ENCODE measurements at places on chromosomes 3 and 15.

DNA sequence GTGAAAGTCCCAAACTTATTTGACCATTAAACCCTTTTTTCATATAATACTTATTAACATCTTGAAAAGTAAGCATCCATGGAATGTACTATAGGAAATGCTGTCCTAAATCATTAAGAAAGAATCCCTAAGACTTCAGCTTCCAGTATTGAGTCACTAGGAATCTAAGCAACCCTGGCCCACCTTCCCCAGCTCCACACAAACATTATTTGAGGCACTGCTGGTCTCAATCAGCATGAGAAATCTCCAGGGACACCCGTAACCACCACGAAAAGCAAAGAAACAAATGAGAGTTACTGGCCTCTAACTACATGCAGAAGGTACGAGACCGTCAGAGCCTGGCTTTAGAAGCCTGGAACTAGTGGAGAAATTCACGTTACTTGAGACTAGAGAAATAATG is 68.2 kb downstream of the POLQ start:
- DNase-seq = peak; percentile 65

GRCh38 chr3:127059072-127059471 is 76.2 kb downstream of the PLXNA1 start:
- no peak for DNase-seq

- no peak for DNase-seq
These were observed 12.6 kb downstream of the RASGRP1 start for GRCh38 chr15:38551720-38552648.

DNA sequence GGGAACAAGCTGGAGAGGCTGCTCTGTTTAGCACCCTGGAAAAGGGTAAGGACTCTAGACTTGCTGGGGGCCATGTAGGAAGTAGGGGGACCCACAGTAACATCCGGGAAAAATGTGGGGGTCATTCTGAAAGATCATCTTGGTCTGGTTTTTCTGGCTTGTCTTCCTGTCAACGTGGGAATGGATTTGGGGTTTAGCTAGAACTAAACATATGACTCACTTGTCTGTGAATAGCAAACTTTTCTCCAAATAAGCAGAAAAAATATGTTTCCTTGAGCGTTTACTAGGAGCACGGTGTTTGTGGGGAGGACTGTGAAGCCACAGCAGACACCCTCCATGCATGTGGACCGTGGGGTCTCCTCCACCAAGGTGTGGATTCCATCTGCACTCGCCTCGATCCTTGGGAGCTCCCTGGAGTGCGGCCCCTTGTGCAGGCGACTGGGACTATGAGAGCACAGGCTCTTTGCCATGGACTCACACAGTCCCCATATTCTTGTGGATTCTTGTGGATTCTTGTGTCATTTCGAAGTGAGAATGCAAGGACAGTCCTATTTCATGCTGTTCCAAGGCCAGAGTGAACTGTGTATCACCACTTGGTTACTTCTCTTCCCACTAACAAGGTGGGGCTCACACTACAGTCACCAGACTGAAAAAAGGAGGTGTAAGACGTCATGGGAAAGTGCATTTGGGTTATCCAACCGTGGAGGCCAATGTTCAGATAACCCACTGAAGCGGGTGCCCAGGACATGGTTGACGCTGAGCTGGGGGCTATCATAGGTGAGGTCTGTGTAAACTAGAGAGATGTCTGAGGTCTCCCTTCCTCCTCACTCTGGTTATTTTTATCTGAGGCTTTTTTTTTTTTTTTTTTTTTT is 25.5 kb downstream of the PGPEP1L start:
- no peak for DNase-seq

GRCh38 chr3:152048831-152049230 is 175.4 kb downstream of the SUCNR1 start:
- DNase-seq = no peak

- DNase-seq = no peak
These were observed 7.8 kb downstream of the ATP6V1A start for GRCh38 chr3:113754494-113755159.

DNA sequence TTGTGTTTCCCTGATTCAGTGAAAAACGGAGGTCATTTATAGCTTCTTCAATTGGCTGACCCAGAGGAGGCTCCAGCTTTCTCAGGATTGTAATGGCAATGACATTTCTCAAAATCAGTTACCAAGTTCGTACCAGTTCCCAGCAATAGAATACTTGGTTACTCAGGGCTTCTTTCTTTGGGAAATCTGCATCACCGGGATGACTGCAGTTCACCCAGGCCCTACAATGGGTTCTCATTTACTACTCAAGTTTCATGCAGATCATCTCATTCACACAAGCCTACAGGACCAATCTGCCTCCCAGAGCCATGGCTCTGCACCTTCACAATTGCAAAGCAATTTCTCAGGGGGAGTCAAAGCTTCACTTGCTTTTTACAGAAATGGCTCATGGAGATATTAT is 109.6 kb downstream of the FHIT start:
- DNase-seq = no peak

GRCh38 chr3:149464542-149465328 is 9.8 kb upstream of the TM4SF4 start:
- no peak for DNase-seq

GRCh38 chr15:82128401-82129148 is 82.8 kb upstream of the MEX3B start:
- DNase-seq = peak; percentile 8

DNA sequence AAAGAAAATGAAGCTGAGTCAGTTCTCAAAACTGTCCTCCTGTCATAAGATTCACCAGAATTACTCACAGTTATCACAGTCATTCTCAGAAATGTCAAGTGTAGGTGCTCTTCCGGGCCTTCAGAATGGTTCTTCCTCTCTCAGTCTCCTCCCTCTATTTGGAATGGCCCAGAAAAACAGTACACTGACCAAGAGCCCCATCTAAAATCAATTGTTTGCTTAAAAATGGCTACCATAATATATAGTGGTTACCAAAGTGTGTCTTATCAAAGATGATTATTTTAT is 99.8 kb downstream of the MECOM start:
- no peak for DNase-seq

- no peak for DNase-seq
These were observed 25.8 kb upstream of the ARL6 start for GRCh38 chr3:97738761-97739160.

DNA sequence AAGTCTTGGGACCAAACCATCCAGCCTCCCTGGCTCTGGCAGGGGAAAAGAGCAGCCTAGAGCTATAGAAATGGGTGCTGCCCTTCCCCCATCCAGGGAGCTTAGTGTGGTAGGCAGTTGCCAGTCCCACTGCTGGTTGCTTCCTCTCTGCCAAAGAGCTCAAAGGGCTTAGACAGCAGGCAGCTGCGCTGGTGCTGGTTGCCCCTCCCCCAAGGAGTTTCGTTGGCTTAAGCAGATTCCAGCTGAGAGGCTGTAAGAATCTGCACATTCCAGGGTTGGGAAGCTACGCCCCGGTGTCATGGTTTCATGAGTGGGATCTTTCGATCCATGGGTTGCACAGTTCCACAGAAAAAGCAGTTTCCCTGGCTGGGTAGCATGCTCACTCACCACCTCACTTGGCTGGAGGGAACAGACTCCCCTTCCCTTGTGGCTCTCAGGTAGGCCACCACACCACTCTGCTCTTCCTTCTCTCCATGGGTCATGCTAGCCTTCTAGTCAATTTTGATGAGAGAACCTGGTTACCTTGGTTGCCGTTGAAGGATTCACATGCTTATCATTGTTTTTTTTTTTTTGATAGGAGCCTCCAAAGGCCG is 195.1 kb downstream of the EPHA6 start:
- no peak for DNase-seq

DNA sequence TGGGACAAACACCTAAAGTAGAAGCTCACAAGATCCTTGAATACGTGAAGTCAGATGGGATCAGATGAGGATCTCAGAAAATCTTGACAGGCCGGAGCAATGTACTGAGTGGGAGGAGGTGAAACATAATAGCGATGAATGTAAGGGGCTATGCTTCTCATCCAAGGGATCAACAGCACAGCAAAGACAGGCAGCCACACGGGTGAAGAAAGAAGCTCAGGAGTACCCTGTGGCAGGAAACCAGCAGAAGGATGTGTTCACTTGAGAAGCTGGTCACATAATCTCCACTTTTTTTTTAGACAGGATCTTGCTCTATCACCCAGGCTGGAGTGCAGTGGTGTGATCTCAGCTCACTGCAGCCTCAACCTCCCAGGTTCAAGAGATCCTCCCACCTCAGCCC is 92.4 kb downstream of the MEGF11 start:
- DNase-seq = no peak

DNA sequence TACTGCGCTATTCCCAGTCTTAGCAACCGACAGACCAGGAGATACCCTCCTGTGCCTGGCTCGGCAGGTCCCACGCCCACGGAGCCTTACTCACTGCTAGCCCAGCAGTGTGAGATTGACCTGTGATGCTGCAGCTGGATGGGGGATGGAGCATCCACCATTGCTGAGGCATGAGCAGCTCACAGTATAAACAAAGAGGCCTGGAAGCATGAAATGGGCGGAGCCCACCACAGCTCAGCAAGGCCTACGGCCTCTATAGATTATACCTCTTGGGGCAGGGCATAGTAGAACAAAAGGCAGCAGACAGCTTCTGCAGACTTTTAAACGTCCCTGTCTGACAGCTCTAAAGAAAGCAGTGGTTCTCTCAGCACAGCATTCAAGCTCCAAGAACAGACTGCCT is 160.3 kb downstream of the ANXA2 start:
- DNase-seq = no peak

- DNase-seq = no peak
These were observed 129.9 kb upstream of the TGFBR2 start for GRCh38 chr3:30476368-30477084.

- no peak for DNase-seq
These were observed 28.9 kb downstream of the POPDC2 start for GRCh38 chr3:119631516-119631915.

DNA sequence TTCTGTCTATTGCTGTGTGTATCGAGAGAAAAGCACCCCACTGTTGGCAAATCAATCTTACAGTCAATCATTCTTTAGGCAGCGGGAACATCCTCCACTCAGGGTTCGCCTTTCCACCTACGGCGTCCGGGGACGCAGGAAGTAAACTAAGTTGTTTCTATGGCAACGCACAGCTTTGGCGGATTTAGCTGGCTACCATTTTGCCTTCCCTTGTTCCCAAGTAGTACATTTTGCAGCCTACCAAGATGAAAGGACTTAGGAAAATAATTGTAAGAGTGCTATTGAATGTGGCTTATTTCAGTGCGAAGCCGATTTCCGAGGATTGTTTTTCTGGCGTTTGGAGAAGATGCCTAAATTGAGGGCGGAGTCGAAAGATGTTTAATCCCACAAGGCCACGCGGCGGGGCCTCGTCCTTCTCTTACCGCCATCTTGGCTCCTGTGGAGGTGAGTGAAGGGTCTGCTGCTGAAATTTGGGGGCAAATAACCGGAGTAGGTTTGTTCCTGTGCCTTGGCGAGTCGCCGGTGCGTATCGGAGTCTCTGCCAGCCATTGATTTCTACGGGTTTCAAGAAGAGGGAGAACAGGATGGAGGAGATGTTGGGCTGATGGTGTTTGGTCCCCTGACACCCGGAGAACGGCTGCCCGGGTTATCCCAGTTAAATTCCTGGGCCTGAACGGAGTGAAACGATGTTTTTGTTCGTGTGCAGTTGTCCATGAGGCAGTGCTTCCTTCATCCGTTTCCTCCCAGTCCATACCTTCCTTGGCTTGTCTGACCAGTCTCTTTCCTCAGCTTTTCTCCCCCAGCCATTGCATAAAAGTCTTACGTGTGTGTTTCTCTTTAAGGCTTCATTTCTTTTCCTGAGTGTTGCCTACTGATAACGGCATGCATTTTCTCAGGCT is at the start of gene RPL35A:
Gene RPL35A (plus strand): TSS at position 413 of the 899 bp plus-strand sequence. CDS start 778 bp downstream, outside the sequence.
- peak; percentile 90 for DNase-seq

GRCh38 chr15:78737187-78737820 is 74.0 kb downstream of the ADAMTS7 start:
- DNase-seq = no peak

- DNase-seq = no peak
These were observed 42.7 kb upstream of the TOP2B start for GRCh38 chr3:25707268-25707926.

GRCh38 chr3:115330430-115330829 is 183.3 kb upstream of the ZBTB20 start:
- peak; percentile 11 for DNase-seq

GRCh38 chr3:15635121-15635661 is 33.6 kb downstream of the BTD start:
- peak; percentile 93 for DNase-seq

DNA sequence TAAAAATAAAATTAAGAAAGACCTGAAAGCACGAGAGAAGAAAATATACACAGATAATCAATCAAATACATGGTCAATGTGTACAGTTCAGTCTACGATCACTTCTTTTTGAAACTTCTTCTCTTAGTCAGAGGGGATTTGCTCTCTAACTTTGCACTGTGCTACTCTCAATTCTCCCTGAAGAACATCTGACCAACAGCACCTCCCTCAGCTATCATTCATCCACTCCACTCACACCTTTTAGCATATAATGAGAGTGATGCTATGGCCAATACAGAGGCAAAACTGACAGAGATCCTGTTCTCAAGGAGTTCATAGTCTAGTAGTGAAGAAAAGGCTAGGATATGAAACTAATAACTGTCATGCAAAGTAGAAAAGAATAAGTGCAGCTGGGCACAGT is 45.9 kb downstream of the P3H2 start:
- DNase-seq = no peak

DNA sequence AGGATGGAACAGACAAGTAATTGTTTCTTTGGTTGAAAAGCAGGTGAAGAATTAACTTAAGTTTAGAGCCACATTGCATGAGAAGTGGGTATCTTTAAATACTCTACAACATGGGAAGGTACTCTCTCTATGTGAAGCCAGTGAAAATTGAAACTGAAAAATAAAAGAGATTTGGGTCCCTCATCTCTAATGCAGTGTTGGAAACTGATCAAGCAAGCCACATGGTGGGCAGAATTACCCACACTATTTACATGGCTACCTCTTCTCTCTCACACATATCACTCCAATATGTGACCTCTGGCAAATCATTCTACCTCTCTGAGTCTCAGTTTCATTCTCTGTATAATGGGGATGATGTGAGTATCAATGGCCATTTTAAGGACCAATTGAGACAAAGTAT is 339.0 kb downstream of the IL5RA start:
- no peak for DNase-seq

DNA sequence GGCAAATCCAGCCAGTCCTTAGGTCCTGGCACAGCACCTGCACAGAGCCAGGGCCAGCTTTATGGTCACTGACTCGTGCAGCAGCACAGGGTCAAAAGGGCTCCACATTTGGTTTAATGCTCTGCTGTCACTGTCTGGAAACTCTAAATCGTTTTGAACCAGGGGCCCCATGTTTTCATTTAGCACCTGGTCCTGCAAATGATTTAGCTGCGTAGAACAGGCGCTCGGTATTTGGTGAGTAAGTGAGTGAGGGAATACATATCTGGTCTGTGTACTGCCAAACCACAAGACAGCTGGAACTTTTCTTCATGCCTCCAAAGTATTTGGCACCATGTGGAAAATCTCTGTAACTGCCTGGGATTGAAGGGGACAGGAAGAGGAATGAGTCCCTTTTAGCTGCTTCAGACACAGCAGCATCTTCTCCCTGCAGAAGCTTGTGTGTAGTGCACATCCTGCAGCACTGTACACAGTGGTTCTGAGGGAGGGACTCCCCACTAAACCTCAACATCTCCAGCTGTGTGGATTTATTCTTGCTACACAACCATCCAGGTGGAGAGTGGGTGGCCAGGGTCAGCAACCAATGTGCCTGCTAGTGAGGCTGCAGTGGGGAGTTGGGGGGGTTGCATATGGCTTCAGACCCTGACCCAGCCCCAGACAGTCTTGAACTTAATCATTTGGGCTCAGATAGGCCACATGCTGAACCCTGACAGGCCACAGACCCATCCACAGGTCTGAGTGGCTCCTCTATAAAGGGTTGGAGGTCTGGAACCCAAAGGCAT is 1.1 kb downstream of the SH2D7 start:
- DNase-seq = peak; percentile 67

All from astrocyte of the cerebellum (primary cell).